ENCODE measurements at places on chromosomes 1 and 21.

DNA sequence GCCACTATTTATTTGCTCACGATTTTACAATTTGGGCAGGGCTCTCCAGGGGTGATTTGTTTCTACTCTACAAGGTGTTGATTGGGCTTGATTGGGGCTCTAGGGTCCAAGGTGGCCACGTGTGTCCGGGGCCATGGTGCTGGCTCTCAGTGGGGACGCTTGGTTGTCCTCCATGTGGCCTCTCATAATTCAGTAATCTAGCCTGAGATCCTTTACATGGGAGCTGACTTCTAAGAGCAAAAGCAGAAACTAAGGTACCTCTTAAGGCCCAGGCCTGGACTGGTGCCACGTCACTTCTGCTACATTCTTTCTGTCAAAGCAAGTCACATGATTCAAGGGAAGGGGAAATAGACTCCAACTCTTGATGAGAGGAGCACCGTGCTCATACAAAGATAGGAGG is 8.1 kb upstream of the PSRC1 start:
- DNase-seq = no peak

DNA sequence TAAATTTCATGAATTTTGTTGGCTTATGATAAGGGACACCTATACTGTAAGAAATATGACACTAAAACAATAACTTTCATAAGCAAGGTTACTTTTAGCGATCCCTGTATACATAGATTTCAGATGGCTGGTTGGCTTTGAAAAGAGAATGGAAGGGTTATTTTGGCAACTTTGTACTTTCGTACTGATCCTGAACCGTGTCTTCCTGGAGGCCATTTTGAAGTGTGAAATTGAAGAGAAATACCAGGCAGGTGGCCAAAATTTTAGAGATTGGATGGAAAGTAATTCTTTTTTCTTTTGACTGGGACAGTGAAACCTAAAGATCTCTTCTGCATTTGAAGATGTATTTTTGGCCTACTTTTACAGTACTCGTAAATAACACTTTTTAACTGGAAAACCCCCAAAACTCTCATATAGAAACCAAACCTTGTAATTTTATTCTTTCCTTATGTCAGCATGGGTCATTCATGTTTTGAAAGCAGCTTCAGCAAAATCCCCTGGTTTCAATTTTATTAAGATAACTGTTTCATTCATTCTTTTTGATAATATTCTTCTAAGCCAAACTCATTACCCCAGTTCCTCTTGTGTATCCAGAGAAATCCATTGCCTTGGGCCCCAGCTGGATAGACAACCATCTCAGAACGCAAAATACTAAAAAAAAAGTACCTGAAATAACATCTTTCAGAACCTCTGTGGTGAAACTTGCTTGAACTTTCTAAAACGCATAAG is 38.4 kb upstream of the ZNF281 start:
- no peak for DNase-seq

GRCh38 chr1:229079016-229079595 is 191.8 kb upstream of the RAB4A start:
- DNase-seq = no peak

GRCh38 chr1:200960236-200960947 is 63.1 kb downstream of the KIF21B start:
- no peak for DNase-seq

GRCh38 chr21:33770542-33770941 is 128.2 kb downstream of the ITSN1 start:
- no peak for DNase-seq

GRCh38 chr1:60972841-60973364 is 109.5 kb upstream of the NFIA start:
- DNase-seq = no peak

DNA sequence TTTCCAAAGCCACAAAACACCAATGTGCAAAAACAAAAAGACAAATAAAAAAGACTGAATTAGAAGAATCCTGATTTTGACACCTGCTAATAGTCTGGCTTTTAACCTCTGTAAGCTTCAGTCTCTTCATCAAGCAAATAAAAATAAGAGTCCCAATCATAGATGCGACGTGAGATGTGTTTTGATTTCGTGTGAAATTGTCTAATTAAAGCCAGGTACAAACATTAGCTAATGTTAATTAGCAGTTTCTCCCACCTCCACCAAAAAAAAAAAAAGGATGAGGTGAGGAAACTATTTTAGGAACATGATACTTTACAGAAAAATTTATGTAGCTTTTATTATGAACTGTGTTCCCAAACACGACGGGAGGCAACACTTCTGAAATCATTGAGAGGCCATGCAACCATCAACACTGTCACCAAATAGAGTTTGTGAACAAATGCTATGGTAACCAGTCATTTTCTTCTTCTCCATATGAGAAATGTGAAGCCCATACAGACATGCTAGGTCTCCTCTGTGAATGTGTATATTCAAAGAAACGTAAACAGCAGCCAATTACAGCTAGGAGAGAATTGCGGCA is 6.7 kb upstream of the EVI5 start:
- peak; percentile 27 for DNase-seq

DNA sequence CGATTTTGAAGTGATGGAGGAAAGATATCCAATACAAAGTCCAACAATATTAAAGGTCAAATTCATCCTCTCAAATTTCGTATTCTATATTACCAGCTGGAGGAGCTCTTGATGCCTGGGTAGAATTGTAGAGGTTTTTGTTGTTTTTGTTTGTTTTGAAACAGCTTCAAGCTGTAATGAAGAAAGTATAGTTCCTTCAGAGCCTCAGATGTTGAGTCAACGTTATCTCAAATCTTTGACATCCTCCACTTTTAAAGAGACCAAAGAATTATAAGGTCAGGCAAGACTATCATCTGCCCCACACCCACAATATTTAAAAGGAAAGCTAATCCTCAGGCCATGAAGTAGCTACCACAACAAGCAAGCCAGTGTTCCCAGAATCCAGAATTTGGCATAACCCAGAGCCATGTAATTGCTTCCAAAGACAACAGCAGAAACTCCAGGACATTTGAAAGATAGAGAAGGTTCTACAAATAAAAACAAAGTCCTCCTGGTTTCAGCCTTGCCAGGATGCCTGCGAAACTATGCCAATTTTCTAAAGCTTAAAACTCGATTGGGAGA is 24.9 kb downstream of the VAV3 start:
- DNase-seq = no peak

- DNase-seq = no peak
These were observed 158.1 kb upstream of the C1orf174 start for GRCh38 chr1:4058122-4058521.

DNA sequence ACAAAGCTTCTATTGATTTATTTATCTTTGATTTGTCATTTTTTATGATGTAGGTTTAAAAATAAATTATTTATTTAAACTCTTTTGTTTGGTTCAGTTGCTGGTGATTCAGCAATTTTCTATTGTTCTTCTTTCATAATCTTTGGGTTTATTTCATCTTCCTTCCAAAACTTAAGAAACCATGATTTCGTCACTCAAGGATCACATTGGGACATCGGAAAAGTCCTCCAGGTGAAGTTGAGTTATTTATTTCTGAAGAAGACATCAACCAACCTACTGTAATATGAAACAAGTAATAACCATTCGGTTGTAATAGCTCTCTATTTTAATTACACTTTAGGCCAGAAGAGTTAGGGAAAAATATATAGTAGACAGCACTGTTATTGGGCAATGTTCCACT is 23.0 kb upstream of the WLS start:
- DNase-seq = no peak

GRCh38 chr1:2189459-2190425 is 4.8 kb downstream of the FAAP20 start:
- peak; percentile 95 for DNase-seq

DNA sequence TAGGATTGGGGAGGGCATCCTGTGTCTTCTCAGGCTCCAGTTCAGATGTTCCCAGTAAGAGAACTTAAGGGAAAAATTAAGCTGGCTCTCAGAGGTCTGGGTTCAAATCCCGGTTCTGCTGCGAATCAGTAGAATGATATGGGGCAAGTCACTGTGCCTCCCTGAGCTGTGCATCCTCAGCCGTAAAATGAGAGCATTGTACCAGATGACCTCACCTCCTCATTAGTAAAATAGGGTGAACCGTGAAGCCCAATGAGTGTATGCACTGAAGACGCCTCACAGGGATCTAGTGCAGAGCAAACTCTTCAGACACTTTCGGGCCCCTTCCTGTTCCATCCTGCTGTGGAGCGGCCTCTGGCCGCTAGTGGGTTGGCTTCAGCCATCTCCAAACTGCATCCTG is 36.0 kb downstream of the SYT6 start:
- DNase-seq = no peak

DNA sequence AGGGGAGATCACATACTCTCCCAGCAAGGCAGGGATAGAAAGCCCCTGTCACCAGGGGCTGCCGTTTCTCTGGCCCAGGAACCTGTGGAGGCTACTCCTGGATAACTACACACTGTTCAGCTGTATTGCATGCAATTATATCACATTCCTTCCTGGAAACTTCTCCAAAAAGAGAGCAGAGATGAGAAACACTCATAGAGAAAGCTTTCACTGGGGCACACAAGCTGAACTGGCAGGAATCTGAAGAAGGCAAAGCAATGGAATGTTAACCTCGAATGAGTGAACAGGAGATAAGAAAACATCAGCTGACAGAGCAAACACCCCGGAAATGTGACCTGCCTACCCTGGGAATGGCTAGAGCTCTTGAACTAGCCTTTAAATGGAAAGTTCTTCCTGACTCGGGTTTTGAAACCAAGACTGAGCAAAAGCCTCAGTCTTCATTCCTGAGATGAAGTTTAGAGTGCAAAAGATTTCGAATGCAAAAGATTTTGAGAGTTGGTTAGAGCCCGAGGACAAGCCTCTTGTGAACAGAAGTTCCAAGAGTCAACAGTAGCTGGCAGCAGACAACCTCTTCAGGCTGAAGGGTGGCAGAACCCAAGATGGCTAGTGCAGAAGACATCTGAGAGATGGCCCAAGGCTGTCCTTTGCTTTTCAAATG is 32.3 kb downstream of the CCN1 start:
- DNase-seq = no peak

- DNase-seq = peak; percentile 56
These were observed 810 bp downstream of the SLC19A1 start for GRCh38 chr21:45541221-45542039.

- no peak for DNase-seq
These were observed 231.7 kb upstream of the ZRANB2 start for GRCh38 chr1:71312545-71312944.

DNA sequence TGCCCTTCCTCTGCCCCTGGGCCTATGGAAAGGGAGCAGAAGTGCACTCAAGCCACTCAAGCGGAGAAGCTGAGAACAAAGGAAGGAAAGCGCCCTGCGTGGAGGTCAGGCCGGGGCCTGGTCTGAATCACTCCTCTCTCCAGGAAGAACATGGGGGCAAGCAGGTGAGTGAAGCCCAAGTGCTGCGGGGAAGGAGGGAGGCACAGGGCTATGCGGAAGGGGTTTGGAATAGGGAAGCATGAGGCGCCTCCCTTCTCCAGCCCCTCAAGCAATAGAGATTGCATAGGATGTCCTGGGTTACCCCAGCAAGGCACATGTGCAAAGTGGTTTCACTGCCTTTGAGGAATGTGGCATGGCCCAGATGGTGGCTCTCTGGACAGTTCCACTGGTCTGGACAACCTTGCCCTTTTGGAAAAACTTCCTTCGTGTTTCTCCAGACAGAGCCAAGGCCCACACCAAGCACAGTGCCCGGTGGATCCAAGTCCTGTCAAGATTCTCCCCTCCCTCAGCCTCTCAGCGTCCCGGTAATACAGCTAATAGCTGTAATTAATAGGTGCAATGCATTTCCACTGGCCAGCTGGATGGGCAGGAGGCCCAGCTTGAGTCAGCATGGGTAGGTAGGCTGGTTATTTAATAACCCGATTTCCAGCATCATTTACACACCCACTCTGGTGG is 13.7 kb downstream of the BLACAT1 start:
- no peak for DNase-seq

DNA sequence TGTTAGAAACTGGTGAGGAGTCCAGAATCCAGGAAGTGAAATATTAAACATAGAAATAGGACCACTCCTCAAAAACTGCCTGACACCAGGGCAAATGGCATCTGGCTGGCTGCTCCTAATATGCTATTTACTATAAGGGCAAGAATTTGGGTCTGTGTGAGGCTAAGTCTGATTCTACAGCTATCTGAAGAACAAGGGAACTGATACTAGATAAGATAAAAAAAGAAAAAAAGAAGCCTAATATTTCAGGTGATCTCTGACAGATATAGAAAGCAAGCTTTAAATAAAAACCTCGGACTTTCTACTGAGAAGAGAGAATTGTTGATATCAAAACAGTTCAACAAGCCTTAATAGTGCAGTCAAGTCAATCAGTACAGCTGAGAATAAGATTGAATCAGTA is 42.1 kb upstream of the VAV3 start:
- no peak for DNase-seq

GRCh38 chr1:103160281-103160680 is 52.0 kb upstream of the COL11A1 start:
- DNase-seq = no peak

DNA sequence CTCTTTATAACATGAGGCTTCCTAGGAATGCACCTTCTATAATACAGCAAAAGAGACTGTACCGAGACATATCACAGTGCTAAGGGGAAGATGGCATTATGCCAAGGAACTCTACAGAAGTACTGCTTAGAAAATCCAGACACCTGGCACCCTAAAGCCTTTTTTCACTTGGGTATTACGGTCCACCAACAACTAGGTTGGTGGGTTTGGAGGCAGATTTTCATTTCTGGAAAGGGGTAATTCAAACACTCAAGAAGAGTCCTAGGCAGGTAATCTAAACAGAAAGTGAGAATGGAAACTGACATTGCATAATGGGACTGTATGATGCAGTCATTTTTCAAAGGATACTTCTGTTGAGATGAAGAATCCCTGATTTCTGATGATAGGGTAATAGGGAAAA is 19.6 kb downstream of the SCMH1 start:
- no peak for DNase-seq

GRCh38 chr1:244826712-244827111 is 8.7 kb upstream of the COX20 start:
- no peak for DNase-seq

GRCh38 chr1:117838911-117839310 is 90.5 kb downstream of the GDAP2 start:
- no peak for DNase-seq

DNA sequence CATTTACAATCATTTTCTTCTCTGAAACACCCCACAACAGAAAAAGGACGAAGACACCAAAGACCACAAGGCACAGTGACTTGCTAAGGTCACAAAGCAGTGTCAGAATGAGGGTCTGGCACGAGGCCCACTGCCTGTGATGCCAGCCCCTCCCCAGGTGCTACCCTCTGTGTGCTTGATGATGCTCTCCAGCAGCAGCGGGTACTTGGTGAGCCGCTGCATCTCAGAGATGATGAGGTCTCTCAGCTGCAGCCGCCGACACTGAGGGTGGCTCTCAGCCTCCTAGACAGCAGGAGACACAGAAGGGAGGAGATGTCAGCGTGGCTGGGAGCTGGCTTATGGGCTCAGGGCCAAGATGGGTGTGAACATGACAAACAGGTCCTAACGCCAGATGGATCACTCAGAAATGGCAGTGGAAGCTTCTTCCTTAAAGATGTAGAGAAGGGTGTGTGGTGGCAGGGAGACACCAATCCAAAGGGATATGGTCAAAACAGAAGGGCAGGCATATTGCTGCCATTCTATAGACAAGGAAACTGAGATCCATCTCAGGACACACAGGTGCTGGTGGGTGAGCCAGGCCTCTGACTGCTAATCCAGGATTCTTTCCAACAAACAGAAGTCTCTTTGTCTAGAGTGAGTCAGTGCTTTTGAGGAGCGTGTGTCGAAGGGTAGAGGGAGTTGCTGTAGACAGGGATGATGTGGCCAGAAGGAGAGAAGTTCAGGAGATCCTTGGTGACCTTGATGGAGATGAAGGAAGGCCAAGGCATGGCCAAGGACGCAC is 25.6 kb downstream of the LRRC71 start:
- DNase-seq = peak; percentile 19
